ENCODE measurements at places on chromosomes 5 and 9.

DNA sequence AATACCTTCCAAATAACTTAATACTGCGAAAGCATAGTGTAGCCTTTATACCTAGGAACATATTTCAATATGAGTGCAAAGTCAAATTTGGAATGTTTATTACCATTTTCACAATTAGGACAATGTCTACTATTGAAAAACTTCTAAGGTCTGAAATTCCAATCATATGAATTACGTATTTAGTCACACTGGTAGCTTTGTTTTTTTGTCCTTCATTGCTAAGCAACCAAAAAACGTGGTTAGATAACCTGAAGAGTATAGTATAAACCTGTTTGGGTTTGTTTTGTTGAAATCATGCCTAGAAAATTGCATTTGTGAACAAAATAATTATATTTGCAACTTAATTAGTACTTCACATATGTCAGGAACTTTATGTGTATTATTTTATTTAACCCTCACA is 134.2 kb downstream of the FBXO4 start:
- no peak for DNase-seq

DNA sequence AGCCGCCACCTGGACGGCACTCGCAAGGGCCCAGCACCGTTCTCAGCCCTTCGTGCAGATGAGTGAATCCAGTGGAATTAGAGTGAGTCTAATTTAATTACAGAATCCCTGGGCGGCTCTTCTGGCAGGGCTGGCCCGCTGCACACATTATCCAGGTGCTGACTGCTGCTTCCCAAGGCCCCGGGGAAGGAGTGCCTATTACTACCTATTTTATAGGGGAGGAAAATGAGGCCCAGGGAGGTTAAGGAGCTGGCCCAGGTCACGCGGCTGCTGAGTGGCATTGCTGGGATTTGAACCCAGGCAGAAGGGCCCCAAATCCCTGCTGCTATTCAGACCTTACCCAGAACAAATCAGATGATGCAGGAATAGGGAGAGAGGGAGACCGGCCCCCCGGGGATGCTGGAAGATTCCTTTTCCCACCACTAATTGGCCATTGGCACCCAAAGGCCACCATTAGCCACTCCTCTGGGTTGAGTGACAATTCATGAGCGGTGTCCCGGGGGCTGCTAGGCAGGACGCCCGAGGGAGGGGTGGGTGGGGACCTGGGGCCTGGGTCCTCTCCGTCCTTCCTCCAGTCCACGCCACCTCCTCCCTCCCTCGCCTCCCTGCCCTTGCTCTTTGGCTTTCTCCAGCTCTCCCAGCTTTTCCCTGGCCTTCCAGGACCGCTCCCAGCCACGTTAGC is 10.3 kb upstream of the QRFP start:
- DNase-seq = no peak

- DNase-seq = no peak
These were observed 15.0 kb downstream of the ANKRD33B start for GRCh38 chr5:10578869-10579268.

DNA sequence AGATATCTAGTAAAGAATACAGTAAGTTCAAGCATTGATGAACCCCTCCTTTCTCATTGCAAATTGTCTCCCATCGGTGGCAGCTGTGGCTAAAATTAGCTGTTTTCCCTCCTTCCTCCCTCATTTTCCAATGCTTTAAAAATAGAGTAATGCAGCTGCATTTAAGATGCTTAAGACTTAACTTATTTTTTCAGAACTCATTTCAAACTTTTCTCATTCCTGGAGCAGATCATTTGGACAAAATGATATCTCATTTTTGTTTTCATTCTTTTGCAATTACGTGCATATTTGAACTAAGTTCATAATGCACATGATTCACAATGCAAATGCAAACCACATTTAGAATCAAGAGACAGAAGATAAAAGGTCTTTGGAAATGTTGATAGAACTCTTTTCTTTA is 14.6 kb downstream of the HSPB3 start:
- DNase-seq = no peak

- DNase-seq = no peak
These were observed 31.0 kb downstream of the GLDC start for GRCh38 chr9:6614489-6614888.

DNA sequence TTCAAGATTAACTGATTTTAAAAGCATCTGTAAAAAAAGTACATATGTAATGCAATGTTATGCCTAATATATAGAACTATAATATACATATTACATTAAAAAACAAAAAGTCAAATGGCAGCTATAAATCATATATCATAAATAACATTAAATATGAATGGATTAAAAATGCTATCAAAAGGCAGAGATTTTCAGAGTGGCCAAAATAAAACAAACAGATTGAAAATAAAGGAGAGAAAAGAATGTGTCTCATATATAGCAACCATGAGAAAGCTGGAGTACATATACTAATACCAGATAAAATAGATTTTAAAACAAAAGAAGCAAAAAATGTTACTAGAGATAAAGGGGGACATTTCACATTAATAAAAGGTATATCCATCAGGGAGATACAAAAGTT is 38.5 kb downstream of the S1PR3 start:
- no peak for DNase-seq

DNA sequence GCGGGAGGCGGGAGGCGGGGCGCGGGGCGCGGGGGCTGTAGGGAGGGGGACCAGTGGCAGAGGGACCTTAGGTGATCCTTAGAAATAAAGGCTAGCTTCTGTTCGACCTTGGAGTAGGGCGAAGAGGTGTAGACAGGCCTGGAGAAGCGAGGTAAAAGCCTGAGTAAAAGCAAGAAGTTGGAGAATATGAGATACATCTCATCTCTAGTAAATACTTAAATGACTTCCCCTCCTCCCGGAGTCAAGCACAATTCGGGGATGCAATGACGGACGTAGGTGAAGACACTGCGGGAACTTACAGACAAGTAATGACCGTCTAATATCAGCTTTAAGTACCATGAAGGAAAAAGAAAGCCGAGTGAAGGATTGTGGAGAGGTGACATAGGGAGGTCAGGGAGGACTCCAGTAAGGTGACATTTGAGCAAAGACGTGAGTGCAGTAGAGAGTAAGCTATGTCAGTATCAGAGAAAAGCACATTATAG is 466 bp downstream of the SMC2 start:
- no peak for DNase-seq

- no peak for DNase-seq
These were observed 33.4 kb downstream of the C5orf15 start for GRCh38 chr5:133934822-133935666.

GRCh38 chr5:109105631-109106267 is 304.0 kb downstream of the PJA2 start:
- DNase-seq = no peak

- DNase-seq = no peak
These were observed 257.2 kb downstream of the ARRDC3 start for GRCh38 chr5:91125916-91126315.

- no peak for DNase-seq
These were observed 117.9 kb downstream of the HCN1 start for GRCh38 chr5:45578270-45578669.

- DNase-seq = no peak
These were observed 439.1 kb downstream of the DMAC1 start for GRCh38 chr9:7360513-7360912.

DNA sequence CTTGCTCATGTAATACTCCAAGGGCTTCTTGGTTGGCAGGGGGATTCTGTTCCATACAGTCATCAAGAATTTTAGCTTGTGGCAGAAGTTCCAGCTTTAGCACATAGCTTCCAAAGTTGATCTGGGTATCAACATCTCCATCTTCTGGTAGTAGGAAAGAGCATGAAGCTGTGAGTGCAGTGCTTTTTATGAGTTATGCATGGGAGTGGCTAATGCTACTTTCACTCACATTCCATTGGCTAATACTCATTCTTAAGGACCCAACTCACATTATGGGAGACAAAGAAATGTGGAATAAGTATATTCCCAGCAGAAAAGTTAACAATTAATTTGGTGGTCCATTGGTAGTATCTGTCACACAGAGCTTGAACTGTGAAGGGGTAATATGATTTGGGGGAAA is 194.2 kb upstream of the CHD1 start:
- DNase-seq = no peak

DNA sequence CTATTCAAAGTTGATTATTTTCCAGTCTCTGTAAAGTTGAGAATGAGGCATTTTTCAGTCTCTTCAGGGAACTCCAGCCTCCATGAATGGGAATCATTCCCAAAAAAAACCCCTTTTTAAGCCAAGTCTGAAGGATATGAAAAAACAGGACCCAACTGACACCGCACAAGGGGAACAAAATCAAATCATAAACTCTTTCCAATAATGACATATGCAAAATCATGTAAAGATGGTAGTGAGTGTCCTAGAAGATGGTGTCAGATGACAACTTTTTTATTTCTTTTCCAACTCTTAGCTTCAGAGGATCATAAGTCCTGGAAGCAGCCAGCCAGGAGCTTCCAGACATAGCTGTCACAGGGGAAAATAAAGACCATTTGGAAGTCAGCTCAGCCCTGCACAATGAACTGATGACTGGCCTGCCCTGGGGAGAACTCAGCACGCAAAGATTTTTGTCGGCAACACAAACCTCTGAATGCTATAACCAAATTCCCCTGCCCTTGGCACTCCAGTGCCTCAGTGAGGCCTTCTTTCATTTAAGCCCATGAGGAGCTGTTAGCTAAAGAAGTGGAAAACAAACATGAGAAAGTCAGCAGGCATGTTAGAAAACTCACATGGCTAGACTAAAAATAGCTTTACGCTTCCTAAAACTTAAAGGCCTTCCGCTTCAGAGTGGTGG is 85.4 kb downstream of the SLC1A3 start:
- DNase-seq = no peak

- DNase-seq = no peak
These were observed 169.9 kb downstream of the FANCC start for GRCh38 chr9:95147452-95148207.

GRCh38 chr5:88846434-88846833 is 36.5 kb downstream of the MEF2C start:
- DNase-seq = no peak

DNA sequence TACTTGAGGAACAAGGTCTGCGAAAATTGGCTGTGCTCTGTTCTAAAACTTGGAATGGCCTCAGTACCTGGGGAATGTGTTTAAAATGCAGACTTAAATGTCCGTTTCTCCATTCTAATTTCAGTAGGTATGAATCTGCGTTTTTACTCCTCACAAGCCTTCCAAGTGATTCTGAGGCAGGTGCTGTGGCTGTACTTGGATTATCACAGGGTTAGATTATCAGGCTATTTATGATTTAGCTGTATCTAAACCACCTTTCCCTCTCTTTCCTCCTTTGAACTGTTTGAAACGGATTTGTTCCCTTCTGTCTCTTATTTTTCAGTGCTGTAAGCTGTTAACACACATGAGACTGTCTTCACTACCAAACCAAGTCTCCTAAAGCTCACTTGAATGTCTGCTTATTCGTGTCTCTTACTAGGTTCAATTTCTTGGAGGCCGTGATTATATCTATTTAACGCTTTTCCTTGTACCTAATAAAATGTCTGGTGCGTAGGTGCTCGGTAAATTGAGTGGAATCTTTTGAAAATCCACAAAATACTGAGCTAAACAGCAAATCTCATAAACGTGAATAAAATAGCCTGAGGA is 714 bp upstream of the CETN3 start:
- no peak for DNase-seq

DNA sequence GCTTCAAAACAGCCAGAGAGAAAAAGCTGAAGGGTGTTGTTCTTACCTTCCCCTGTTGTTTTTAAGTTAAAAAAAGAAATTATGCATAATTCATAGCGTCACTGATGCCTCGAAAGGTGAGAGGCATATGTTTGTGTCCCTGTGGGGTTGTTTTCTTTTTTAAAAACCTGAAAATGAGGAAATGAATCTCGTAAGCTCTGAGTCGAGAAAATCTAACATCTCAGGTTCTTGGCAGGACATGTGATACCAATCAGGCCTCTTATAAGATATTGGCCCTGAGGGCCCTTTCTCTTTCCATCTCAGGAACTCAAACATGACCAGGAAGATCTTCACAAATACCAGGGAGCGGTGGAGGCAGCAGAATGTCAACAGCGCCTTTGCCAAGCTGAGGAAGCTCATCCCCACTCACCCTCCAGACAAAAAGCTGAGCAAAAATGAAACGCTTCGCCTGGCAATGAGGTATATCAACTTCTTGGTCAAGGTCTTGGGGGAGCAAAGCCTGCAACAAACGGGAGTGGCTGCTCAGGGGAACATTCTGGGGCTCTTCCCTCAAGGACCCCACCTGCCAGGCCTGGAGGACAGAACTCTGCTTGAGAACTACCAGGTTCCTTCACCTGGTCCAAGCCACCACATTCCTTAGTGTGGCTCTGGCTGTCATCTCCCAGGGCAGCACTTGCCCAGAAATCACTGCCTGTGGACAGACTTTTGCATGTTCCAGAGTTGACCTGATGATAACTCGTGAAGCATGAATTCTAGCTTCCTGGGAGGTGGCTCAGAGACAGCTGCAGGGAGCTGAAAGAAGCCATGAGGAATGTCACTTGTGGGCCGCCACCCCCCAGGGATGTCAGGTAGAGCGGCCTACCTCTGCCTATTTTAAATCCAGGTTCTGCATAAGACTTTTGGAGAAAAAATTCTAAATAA is at the start of gene TAL2:
Gene TAL2, plus strand, starts transcription at position 274 of the 921 bp plus-strand sequence. Its CDS starts 40 bp downstream, at position 314.
- no peak for DNase-seq

DNA sequence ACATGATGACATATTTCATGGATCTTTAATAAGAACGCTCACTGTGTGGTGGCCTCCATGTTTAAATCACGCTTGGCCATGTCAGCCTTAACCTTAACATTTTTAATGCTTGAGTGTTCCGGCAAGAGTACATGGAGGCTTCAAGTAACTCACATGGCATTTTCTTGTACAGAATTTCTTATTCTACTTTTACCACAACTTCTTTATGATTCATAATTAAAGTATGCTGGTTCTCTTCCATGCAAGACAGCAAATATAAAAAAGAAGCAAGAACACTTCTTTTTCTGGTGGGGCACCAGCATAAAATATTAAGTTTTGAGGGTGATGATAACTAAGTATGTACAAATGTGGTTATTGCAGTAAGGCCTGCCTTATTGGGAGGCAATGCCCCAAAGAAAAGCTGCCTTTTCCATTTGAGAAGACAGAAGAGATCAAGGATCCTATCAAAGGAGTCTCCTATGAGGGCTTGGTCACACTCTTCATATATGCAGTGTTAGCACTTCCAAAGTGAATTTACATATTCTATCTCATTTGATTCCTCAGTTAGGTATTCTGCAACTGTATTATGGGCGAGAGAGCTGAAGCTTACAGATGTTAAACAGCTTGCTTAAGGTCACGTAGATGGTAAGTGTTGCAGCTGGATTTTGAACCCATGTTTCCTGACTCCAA is 382.7 kb upstream of the MEF2C start:
- no peak for DNase-seq

Measured in stimulated activated CD4-positive, alpha-beta T cell treated with anti-CD3 and anti-CD28 coated beads, Interleukin-4, amount 100 ng/mL, for 1 hour (primary cell).